ENCODE measurements at places on chromosomes 4 and X.
A peak's percentile ranks its signal among the peaks of the same experiment; 100 is the strongest.

GRCh38 chr4:151908201-151908600 is 147.4 kb upstream of the GATB start:
- no peak for DNase-seq

GRCh38 chrX:40266490-40267333 is 169.0 kb upstream of the BCOR start:
- DNase-seq = peak; percentile 30

DNA sequence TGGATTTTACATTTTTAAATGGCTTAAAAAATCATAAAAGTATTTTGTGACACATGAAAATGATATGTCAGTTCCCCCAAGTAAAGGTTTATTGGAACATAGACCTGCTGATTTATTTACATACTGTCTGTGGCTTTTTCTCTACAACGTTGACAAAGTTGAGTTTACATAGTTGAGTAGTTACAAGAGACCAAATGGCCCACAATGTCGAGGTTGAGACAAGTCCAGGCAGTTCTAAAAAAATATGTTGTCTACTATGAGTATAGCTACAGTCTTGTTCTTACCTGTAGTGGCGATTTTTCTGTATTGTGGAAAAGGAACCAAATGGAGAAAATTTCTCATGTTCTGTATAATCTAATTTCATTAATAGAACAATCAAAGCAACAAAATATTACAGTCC is 163.2 kb downstream of the FRAS1 start:
- DNase-seq = no peak

DNA sequence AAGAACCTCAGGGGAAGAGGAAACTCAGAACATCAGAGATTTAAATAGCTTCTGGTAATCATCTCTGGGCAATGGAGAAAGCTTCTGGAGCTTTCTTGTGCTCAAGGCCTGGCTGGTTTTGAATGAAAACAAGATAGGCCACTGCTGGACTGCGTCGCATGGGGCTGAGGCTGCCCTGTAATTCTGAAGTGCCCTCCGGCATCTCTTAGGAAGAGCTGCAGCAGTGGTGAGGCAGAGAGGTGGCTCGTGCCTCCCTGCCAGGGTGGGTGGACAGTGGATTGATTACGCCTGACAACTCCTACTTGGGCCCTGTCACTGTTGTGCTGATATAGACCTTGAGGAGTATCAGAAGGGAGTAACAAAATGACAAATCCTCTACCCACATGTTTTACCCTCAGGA is 279.7 kb downstream of the NR3C2 start:
- DNase-seq = no peak

GRCh38 chr4:184409911-184410692 is 64.2 kb downstream of the IRF2 start:
- DNase-seq = no peak

DNA sequence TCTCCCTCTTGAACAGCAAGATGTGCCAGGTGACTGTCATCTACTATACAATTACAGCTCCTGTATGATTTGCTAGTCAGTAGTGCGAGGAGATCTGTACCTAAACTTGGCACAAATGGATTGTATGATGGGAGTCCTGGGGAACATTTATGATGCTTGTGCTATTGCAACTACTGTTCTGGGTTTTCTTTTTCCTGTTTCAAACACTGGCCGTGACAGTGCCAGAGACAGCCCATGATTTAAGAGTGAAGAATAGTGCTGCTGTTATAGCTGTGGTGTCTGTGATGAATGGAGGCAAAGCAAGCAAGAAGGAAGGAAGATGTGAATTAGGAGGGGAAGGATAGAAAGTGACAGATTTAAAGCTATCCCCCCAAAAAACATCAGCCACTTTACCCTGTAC is 1868.9 kb downstream of the PCDH7 start:
- no peak for DNase-seq

DNA sequence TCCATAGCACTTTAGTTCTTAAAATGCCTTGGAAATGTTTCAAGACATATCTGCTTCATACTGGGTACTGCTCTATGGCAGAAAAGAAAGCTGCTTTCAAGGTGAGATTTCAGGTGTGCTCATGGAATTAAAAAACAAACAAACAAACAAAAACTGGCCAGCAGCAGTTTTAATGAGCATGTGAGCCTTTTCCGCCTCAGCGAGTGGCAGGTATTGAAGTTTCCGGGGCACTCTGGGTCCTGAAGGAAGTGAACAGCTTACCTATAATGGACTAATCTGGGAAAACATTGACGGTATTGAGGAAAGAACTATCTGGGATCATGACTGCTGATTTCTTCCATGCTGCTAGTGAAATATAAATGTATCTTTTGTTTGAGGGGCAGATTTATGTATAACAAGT is 194.6 kb downstream of the MAML3 start:
- DNase-seq = no peak

- no peak for DNase-seq
These were observed 74.5 kb upstream of the AFAP1 start for GRCh38 chr4:8013976-8014726.

GRCh38 chrX:10617186-10617998 is 3.0 kb downstream of the MID1 start:
- DNase-seq = no peak

DNA sequence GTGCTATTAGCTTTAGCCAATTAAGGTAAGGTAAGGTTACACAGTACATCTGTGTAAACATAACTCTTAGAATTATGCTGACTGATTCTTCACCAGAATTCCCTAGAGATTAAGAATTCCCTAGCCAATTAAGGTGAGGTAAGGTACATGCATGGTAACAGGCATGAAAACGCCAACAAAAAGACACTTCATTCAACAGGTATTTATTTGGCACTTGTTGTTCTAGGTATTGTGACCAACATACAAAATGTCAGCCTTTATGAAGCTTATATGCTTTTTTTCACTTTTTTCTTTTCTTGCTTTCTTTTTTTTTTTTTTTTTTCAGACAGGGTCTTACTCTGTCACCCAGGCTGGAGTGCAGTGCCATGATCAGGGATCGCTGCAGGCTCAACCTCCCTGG is 47.2 kb downstream of the EDNRA start:
- no peak for DNase-seq

DNA sequence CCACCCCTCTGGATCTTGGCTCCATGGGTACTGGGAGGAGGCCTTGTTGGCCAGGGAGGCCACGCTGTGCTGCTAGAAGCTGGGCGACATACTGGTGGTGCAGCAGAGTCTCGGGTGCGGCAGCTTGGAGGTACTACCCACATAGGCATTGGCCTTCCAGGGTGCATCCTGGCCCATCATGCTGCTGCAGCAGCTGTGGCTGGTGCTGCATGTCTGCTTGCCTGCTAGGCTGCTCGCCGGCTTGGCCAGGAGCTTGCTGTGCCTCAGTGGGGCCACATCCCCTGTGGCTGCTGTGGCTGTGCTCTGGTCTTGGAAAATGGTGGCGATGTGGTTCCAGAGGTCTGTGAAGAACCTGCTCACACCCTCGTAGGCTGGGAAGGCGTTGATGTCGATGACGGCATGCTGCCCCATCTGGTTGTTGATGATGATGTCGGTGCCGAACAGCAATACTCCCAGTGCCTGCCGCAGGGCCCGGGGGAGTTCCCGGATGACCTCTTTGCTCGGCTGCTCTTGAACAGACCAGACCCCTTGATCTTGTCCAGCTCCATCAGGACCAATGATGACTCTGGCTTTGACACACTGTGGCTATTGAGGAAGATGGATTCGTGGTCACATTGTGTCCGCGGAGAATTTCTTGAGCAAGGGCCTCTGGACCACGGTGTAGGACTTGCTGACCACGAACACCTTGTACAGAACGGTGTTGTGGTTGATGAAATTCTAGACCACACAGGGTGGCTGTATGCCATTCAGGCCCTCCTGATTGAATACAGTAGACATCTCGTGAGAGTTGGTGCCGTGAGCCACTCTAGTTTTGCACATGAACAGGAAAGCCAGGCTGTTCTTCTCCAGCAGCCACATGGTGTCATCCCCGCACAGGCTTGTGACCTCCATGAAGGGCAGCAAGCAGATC is 11.8 kb downstream of the RBM10 start:
- no peak for DNase-seq
